ENCODE measurements at places on chromosomes 16 and 17. TPM values are rescaled to one million over a fixed set of nuclear protein-coding genes. Genes with fewer than 3 reads are reported as not detected.

GRCh38 chr16:84117494-84117843, 727 bp upstream of the MBTPS1 start:
- peak; percentile 73 for DNase-seq

- DNase-seq = no peak
Observed at GRCh38 chr16:11756248-11756647, 13.6 kb upstream of the TXNDC11 start.

GRCh38 chr17:1414001-1414574, 14.1 kb upstream of the YWHAE start:
- no peak for DNase-seq

- peak; percentile 97 for DNase-seq
Observed at GRCh38 chr16:89507834-89508590, at the start of gene SPG7. SPG7 (plus strand) TSS chr16:89508403; CDS start chr16:89508418, 15 bp downstream.

DNA sequence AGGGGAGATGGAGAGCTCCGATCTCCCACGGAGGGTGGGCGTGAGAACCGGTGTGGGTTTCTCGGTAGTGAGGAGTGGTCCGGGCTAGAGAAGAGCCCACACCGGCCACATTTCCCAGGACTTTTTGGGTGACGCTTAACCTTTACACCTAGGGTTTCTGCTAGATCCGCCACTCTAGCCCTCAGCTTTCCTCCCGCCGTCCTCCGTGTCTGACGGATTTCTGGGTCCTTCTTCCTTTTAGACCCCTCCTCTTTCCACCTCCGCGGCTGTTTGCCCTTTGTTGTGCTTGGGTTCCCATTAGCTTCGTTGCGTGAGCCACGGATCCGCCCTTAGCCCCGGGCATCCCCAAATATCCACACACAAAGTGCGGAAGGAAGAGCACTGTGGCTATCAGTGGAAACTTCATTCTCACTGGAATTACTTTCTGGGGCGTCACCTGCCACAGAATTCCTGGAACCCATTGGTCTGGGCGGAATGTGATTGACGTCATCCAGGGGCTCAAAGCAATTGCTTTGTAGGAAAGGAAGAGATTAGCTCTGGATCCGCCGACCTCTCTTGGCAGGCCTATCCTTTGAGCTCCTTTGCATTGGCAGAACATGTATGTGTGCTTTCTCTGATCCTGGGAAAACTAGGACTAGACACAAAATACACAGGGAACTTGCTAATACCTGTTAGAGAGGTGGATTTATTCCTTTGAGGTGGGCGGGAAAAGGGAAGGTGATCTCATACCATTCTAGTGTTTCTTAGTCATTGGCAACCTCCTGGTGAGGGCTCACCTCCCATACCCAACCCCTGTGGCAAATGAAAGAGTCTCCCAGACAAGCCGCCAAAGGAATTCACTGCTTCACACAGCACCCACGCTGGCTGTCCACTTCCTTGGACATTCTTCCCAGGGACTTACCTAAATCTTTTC, 654 bp downstream of the TNFAIP1 start:
- no peak for DNase-seq

DNA sequence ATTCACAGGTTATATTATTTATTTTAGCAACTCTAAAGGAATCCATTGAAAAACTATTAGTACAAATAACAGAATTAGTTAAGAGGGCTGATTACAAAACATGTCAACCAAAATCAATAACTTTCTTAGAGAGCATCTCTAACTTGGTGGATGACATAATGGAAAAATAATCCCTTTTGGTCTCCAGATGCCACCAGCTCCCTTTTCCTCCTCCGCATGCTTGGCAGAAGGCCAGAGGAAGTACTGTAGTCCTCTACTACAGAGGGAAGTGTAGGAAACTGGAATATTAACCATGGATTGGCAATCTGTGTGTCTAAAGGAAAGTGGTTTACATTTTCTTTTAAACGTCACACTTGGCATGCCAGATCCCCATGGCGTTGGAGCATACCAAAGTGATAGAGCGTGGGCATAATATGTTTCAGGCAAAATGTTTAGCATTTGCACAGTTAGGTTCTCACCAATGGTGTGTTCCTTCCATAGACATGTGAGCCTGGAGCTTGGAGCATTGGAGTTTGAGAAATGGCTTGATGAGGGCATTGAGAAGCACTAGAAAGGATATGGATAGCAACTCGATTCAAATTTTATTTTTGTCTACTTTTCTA, 106.3 kb downstream of the PRKCB start:
- no peak for DNase-seq

DNA sequence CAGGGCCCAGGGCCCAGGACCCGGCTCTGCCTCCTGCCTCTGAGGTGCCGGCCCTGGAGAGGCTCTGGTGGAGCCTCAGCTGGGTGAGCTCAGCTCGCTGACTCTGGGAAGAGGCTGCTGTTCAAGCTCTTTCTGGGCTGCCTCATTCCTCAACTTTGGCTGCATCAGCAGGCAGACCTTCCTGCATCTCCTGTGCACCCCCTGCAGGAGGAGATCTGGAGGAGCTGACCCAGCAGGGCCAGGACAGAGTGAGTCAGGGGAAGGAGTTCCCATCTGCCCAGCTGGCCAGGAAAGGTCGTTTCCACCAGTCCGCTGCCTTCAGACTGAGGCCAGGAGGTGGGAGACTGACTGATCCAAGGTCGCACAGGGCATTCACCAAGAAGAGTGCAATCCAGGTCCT, 10.7 kb downstream of the CRHR1 start:
- DNase-seq = no peak

DNA sequence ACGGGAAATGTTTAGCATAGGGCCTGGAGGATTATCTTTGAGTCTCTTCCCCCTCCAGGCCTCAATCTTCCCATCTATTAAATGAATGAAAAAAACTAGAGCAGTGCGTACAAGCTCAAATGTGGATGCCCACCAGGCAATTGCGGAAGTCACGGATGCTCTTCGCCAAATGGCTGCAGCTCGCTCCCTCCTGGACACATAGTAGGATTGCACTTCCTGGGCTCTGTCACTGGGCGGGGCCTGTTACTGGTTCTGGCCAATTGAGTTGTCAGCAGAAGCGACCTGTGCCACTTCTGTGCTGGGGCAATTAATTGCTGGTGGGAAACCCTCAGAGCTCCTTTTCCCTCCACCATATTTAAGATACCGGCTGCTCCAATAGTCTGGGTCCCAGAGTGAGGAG, 168.2 kb upstream of the IRX6 start:
- no peak for DNase-seq

DNA sequence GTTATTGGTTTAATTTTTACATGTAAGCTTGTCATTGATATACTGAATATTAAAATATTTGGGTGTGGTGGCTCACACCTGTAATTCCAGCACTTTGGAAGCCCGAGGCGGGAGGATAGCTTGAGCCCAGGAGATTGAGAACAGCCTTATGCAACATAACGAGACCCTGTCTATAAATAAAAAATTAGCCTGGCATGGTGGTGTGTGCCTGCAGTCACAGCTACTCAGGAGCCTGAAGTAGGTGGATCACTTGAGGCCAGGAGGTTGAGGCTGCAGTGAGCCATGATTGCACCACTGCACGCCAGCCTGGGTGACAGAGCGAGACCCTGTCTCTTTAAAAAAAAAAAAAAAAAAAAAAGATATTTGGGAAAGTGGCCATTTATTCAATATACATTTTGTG, 32.3 kb downstream of the NFAT5 start:
- no peak for DNase-seq

- peak; percentile 86 for DNase-seq
Observed at GRCh38 chr17:4969047-4969550, 1.5 kb upstream of the SPAG7 start.

DNA sequence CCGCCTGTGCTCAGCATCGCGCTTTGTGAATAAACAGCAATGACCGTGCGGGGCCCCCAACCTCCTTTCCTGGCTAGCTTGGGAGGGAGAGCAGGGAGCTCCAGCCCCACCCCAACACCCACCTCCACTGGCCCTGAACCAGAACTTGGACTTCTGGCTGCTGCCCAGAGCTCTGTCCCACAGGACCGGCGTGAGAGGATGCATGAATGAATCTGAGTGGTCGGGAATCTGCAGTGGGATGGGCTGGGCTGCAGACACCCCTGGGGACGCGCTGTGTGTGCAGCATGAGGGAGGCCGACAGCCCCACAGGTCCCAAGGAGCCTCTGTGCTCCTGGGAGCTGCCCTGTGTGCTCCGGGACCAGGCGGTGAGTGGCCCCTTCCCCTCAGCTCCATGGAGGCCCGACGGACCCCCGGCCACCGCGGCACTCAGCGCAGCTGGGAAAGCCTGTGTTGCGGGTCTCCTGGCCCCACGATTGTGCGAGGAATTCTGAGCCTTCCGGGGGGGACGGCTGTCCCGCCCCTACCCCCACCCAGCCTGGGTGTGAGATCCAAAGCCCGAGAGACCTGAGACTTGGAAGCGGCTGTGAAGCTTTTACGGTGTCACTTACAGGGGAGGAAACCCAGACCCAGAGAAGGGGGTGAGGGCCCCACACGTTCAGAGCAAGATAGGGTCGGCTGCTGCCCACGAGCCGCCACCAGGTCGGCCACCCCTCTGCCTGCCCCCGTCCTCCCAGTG, 5.4 kb downstream of the PIEZO1 start:
- DNase-seq = no peak

- no peak for DNase-seq
Observed at GRCh38 chr17:63855185-63855584, 12.7 kb upstream of the SMARCD2 start.

DNA sequence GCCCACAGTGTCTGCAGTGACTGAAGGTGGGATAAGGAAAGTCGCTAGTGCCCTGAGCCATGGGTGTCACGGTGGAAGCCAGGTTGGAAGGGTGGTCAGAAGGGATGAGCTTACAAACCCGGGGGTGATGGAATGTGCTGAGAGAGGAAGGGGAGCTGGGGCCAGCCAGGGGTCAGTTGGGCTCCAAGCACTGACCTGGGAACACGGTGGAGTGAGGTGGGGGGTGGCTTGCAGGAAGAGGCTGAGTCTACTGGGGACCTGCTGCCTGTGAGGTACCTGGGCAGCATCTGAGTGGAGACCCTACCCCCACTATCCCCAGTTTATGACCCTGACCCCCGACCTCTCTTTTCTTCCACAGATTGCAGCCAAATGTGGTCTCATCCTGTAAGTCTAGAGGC, 3.1 kb downstream of the TMEM92 start:
- DNase-seq = no peak

- peak; percentile 93 for DNase-seq
Observed at GRCh38 chr17:66301864-66302741, at the start of gene PRKCA. PRKCA (plus strand) TSS chr17:66302613.

GRCh38 chr16:79041206-79041605, 559.3 kb downstream of the MAF start:
- no peak for DNase-seq

DNA sequence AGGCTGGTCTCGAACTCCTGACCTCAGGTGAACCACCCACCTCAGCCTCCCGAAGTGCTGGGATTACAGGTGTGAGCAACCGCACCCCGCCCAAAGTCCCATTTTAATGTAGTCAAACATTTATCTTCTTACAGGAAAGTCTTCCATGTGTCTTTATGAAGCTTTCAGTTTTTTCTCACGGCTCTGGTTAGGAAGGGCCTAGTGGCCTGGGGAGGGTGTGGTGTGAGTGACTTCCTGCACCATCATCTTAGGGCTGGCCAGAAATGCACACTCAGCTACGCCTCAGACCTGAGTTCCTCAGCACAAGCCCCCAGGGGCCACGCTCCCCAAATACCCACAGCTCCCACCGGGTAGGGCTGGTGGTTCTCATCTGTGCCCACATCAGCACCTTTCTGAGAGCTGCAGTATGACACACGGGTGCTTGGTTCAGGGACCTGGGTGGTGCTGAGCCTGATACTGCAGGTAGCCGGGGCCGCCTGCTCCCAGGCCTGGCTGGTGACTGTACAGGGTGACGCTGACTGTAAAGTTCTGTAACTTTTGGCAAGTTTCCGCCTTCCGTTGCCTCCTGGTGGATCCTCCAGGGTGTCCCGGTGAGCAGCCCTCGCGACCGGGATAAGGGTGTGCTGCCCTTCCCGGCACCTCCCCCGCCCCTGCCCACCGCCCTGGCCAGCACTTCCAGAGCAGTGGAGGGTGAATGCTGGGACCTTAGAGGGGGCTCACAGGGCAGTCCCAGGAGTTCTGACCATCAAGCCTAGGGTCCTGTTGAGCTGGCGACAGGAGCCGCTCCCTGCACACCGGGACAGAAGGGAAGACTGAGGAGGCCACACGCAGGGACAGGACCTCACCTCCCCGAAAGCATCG, 52.5 kb downstream of the ZNF778 start:
- DNase-seq = no peak

DNA sequence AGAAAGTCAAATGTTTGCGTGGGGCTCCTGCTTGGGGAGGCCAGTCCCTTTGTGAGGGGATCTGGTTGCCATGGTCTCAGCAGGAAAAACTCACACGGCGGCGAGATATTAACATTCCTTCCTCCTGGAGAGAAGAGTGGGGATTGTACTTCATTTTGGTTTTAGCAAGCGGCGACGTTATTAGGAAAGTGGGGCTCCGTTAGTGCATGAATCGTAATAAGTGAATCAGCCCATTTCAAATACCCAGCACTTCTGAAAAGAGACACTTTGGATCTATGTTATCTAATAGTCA, 41.6 kb upstream of the METRNL start:
- DNase-seq = peak; percentile 51

GRCh38 chr16:70703041-70703834, 17.4 kb upstream of the MTSS2 start:
- peak; percentile 94 for DNase-seq

GRCh38 chr16:72983728-72984350, 64.1 kb downstream of the ZFHX3 start:
- DNase-seq = no peak

GRCh38 chr17:81891303-81891552, 158 bp downstream of the ALYREF start:
- no peak for DNase-seq

Gene SULT1A2
- not detected for total RNA-seq

Gene AOC3
- 1.1 TPM for total RNA-seq

Gene ZG16
- total RNA-seq = not detected

Gene ELOB
- 287 TPM for total RNA-seq

Gene ZNF19
- total RNA-seq = 5.8 TPM

Gene RND2
- total RNA-seq = 0.91 TPM

Gene NPIPB13
- 22.9 TPM for total RNA-seq

Gene DPEP1
- not detected for total RNA-seq

Gene SHBG
- total RNA-seq = 0.97 TPM

Gene KRT34
- total RNA-seq = not detected

Data from osteocyte (in vitro differentiated cells).